ENCODE measurements at places on chromosomes 5 and 9.

GRCh38 chr5:138632900-138633489 lies 57.8 kb upstream of the HSPA9 start:
- no peak for DNase-seq

GRCh38 chr5:144275329-144275728 lies 104.7 kb downstream of the KCTD16 start:
- DNase-seq = no peak

- no peak for DNase-seq
Measured at GRCh38 chr9:32487981-32488380, 38.0 kb downstream of the RIGI start.

GRCh38 chr5:2129568-2130272 lies 247.0 kb upstream of the IRX4 start:
- no peak for DNase-seq

DNA sequence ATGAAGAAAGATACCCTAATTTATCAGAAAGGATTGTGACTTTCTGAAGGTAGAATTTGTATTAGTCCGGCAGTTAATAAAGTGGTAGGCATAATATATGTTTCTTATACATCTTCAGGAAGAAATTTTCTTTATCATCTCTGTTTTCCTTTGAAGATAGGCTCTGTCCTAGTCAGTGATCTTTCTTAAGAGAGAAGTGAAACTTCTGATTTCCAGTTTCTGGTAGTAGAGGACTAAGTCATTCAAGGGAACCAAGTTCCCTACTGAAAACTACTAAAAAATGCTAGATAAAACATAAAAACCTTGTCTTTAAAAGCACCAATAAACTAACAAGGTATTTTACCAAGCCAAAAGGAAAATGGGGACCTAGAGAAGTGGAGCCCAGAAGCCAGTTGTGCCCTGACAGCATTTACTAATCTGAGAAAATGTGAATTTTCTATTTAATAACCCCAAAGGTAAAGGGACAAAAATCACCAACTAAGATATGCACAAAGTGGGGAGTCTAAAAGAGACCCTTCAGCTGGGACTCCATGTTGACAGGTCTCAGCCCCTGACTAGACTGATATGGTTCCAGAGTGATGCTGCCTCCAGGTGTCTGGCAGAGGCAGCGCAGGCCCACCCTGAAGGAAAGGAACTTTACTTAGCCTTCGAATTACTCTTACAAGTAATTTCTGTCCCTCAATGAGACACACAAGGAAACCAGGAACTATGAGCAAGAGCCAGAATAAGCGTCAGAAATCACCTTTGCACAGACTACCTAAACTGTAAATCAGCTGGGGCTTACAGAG lies 72.7 kb downstream of the FAM78A start:
- no peak for DNase-seq

- no peak for DNase-seq
Measured at GRCh38 chr9:85522459-85523092, 219.2 kb downstream of the AGTPBP1 start.

DNA sequence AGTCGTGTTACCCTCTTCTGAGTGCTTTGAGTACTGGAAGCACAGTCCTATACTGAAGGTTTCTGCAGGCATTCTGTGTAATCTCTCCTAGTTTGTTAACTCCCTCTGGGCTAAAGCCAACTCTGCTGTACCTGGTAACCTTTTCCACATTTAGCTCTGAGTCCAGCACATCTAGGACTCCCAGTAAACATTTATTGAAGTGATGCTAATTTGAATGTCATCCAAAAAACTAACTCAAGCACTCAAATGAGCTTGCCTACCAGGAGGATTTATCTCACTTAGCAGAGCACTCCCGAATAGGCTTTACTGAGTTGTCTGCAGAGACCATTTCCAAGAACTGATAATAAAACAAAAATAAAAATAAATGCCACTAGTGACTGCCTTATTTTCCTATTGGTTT lies 79.5 kb upstream of the NFIB start:
- DNase-seq = no peak

GRCh38 chr9:130137641-130138081 lies 34.5 kb upstream of the NCS1 start:
- no peak for DNase-seq

DNA sequence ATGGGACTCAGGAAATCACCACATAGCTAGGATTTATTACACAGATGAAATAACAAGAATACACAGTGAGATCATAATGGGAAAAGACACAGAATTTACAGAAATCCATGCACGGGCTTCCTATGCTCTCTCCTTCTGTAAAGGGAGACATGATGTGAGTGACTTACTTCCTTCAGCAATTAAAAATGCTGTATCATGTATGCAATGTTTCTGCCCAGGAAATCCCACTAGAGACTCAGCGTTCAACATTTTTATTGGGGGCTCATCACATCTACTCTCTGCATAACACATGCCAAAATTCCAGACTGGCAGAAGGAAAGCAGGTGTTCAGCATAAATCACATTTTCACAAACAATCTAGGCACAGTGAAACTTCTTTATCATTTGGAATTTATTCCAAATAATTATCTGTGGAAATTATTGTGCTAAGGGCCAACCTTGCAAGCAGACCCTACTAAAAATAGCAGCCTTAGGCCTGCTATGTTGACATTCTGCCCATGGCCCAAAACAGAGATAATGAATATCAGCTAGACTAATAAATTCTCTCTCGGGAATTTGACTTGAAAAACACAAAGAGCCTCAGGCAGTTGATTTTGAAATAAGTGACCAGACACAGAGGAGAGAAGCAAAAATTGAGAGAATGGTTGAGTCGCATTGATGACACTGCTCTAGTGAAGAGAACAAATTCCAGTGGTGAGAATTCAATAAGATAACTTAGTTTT lies 31.4 kb upstream of the SELENOP start:
- no peak for DNase-seq

DNA sequence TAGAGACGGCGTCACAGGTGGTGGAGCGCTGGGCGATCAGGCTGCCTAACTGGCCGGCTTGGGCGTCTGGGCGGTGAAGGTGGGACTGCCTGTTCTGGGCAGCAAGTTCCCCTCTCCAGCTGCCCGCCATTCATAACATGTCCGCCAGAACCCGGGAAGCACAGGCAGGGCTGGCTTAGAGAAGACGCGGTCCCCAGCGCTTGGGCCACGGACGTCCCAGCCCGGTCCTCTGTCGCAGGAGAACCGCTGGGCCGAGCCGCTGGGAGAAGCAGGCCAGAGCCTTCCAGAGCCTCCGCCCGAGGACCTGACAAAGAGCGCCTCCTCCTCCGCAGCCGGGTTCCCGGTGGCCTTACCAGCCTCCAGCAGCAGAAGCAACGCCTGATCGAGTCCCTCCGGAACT lies 15.2 kb upstream of the HAND1 start:
- DNase-seq = no peak

DNA sequence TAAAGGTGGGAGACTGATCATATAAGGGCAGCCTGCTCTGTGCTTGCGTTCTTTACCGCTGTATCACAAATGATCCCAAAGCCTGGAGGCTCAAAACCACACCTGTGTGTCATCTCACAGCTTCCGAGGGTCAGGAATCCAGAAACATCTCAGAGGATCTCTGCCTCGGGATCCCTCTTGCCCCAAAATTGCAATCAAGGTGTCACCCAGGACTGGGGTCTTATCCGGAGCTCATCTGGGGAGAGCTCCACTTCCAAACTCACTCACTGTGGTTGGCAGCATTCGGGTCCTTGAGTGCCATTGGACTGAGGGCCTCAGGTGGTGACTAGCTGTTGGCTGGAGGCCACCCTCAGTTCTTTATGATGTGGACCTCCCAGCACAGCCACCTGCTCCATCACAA lies 26.7 kb upstream of the FCN2 start:
- no peak for DNase-seq

DNA sequence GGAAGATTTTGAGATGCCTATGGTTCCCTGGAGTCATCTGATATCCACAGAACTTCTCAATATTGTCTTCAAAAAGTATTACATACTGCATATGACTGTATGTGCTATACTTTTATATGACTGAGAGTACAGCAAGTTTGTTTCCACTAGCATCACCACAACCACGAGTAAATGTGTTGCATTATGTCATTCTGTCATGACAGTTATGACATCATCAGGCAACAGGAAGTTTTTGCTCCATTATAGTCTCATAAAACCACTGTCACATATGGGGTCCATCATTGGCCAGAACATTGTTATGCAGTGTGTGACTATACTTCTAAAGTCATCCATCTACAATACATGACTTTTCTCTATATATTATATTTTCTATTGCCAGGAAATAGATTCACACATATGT lies 831.7 kb downstream of the SEMA5A start:
- no peak for DNase-seq

DNA sequence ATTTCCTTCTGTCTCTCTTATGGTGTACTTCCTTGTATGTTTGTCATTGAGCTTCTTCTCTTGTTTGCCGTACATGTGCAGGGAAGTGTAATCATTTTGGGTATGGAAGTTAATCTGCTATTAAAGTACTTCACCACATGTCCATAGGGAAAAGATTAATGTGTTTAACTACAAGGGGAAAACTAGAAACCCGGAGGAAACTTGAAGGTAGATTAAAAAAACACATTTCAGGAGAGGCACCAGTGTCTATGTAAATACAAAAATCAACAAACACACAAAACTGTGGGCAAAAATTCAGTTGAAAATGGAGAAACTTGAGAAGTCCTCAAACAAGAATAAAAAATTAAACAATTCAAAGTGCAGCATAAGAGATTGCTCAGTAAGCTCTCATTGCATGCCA lies 166.4 kb downstream of the PBX3 start:
- no peak for DNase-seq

DNA sequence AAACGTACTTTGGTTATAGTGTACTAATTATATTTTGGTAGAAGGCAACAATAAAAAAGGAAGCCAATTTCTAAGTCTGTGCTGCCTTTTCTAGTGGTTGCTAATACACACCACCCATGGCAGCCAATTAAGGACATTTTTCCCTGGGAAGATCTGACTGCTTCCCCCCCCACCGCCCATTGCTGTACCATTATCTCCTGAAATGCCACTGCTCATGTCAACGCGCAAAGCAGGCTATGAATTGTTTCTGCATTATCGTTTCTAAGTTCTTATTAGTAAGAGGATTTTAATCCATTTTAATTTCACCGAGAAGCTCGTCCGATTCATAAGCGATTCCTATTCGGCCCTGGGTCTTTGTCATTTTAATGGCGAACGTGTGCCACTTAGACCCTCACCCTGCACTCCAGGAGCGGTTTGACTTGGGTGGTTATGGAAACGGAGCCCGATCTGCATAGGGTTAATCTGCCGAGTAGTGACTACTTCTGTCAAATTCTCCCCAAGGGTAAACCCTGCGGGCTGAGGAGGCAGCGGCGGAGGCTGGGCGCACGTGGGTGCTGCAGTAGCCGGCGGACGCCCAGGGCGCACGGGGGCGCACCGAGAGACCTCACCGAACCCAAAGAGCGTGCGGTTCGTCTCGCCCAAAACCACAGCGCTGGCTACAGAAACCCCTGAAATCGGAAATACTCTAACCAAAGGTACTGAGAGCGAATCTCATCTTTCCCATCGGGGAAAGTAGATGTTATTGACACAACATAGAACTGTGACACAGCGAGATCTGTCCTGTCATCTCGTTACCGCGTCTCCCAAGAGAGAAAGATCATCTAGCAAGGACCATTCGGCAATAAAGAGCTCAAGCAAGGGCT lies 55.8 kb upstream of the SHC3 start:
- DNase-seq = no peak

DNA sequence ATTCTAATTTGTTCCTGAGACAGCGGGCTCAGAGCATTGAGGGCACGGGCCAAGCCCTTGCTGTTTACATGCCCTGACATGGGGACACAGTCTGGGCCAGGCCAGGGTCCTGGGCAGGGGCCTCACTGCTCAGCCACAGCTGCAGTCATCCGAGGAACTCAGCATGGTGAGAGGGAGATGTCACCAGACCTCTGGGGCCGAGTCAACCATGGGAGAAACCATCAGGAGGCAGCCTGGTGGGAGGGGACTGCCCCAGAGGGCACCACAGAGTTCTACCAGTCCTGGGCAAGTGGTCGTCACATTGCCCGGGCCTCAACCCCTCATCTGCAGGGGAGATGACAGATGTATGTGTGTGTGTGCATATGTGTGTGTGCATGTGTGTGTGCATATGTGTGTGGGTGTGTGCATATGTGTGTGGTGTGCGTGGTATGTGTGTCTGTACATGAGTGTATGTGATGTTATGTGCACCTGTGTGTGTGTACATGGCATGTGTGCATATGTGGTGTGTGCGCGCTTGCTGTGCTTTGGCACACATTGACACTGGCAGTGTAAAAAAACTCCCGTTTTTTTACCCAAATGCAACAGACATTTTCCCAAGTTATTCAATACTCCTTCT lies 42.4 kb upstream of the TMEM250 start:
- no peak for DNase-seq

DNA sequence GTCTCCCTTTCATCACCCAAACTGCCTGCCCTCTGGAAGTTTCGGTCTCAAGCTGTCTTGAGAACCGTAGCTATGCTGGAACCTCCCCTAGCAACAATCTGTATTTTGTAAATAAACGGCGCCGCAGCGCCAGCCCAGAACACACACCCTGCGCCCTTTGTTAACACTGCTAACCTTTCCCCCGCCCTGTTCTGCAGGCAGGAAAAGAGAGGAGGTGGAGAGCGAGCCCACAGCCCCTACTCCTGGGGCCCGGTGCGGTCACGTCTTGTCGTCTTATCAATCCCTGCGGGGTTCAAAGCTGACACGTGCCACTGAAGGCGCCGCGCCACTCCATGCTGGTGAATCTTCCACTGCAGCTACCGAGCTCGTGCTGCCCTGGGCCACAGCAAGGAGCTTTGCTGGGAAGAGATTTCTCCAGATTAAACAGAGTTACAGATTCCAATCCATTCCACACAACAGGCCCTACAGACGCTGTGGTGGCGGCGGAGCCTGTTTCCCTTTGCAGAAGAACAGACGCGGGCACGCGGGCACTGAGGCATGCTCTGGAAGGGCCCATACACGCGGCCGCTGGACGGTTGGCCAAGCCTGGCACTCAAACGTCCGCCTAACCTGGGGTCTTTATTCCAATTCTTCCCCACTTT lies 25.3 kb downstream of the ZDHHC11B start:
- DNase-seq = peak; percentile 91

GRCh38 chr9:125854553-125855275 lies 107.5 kb downstream of the PBX3 start:
- no peak for DNase-seq

- DNase-seq = no peak
Measured at GRCh38 chr5:34826347-34826746, 12.6 kb upstream of the TTC23L start.

DNA sequence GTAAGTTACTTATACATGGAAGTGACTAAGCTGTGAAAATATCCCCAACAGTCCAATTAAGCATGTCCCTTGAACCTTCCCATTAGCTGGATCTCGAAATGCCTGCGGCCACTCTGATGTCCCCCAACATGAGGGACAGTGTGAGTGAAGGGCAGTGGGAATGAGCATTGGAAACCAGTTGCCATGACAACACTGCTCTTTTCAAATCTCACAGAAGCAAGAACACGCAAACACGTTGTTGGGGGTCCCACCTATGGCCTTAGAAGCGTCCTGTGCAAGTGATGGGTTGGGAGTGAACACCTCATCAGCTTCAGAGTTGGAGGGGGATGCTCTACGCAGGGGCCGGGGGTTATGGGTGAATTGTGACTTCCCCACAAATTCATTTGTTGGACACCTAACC lies 205.9 kb downstream of the NXNL2 start:
- no peak for DNase-seq
